Activated CD4-positive, CD25-positive, alpha-beta regulatory T cell treated with anti-CD3 and anti-CD28 coated beads, Interleukin-2, amount 50 U/mL, for 24 hours (primary cell): ENCODE measurements at places on chromosomes 7 and 10.

DNA sequence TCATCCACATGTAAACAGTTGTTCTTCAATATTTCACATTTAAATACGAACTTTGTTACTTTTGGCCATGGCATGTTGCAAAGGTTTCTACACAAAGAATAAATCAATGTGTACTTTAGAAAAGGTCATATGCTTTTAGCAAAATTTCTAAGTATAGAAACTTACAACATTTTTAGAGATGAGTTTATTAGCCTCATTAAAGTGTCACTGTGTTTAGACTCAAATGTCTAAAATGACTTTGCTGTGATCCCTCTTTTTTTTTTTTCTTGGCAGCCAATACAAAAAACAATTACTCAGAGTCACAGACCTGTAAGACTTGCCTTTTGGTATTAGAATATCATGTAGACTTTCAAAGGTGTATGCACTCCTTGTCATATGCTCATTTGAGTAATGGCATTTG is 349.3 kb upstream of the KIAA1217 start:
- no peak for ATAC-seq

GRCh38 chr7:72017756-72018155 is 394.4 kb downstream of the CALN1 start:
- ATAC-seq = no peak

GRCh38 chr10:1195828-1196227 is 139.6 kb downstream of the WDR37 start:
- no peak for ATAC-seq

DNA sequence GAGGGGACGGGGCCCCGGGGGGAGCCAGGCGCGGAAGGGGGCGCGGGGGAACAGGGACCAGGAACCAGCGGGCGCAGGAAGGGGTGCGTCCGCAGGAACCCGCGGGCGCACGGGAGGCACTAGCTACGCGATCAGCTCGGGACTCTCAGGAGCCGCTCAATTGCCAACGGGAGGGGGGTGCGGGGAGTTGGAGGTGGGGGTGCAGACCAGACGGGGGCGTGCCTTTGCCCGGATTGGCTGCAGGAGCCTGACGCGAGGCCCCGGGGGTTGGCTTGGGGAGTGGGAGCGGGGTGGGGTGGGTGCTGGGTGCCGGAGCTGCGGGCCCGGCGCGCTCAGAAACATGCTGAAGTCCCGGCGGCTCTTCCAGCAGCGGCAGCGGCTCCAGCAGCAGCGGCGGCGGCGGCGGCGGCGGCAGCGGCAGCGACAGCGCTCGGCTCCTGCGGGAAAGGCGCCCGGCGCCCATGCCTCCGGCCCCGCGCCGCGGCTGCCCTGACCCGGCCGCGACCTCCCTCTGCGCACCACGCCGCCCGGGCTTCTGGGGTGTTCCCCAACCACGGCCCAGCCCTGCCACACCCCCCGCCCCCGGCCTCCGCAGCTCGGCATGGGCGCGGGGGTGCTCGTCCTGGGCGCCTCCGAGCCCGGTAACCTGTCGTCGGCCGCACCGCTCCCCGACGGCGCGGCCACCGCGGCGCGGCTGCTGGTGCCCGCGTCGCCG is at the start of gene ADRB1:
ADRB1 (plus strand) TSS at position 335 of the 715 bp plus-strand sequence; CDS start at position 602, 267 bp downstream.
- ATAC-seq = peak; percentile 10

DNA sequence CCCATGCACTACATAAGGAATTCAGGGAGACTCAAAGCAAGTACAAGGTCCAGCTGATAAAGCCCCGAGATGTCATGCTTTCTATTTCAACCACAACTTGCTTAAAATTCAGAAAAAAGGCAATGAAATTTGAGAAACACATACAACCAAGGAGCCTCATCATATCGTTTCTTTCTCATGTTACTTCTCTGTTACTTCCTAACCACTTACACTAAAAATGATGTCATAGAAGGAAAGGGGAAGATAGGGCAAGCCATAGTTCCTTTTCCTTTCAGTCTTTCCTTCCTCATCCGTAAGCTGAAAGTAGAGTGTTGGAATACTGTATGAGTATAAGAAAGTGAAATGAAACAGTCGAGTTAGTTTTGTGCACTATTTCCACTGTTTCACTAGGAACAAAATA is 27.9 kb upstream of the CDK14 start:
- no peak for ATAC-seq

- no peak for ATAC-seq
Observed at GRCh38 chr7:30206491-30206890, 71.7 kb downstream of the MTURN start.

GRCh38 chr10:90819911-90820310 is 37.9 kb downstream of the HTR7 start:
- no peak for ATAC-seq

DNA sequence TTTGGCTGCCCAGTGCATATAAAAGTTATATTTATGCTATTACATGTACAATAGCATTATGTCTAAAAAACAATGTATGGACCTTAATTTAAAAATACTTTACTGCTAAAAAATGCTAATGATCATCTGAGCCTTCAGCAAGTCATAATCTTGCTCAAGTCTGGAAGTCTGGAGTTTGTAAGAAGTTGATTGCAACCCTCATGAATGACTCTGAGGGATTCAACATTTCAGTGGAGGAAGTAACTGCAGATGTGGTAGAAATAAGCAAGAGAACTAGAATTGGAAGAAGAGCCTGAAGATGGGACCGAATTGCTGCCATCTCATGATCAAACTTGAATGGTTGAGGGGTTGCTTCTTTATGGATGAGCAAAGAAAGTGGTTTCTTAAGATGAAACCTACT is 13.0 kb upstream of the ADAMTS14 start:
- ATAC-seq = no peak

- ATAC-seq = no peak
Observed at GRCh38 chr7:156155988-156156733, 343.9 kb upstream of the SHH start.

- no peak for ATAC-seq
Observed at GRCh38 chr7:26500749-26501352, 209.2 kb downstream of the SNX10 start.

DNA sequence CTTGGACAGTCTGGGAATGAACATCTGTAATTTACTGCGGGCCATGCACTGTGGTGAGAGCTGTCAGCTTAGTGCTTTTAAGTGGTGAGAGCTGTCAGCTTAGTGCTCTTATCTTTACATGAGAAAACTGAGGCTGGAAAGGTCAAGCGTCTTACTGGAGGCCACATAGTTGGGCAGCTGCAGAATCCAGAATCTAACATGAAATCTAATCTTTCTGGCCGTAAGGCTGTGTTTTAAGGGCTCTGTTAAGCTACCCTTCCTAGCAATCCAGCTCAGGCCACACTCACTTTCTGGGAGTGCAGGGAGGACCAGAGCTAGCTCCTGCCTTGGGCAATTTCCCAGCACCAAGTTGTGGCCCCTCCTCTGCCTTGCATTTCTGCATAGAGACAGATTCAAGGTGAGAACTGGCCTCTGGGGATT is 70.2 kb downstream of the SORCS3 start:
- ATAC-seq = no peak

- ATAC-seq = no peak
Observed at GRCh38 chr10:43042503-43043341, 34.1 kb upstream of the RET start.
